Urothelium cell line (cell line): ENCODE measurements at places on chromosomes 11 and 22.

DNA sequence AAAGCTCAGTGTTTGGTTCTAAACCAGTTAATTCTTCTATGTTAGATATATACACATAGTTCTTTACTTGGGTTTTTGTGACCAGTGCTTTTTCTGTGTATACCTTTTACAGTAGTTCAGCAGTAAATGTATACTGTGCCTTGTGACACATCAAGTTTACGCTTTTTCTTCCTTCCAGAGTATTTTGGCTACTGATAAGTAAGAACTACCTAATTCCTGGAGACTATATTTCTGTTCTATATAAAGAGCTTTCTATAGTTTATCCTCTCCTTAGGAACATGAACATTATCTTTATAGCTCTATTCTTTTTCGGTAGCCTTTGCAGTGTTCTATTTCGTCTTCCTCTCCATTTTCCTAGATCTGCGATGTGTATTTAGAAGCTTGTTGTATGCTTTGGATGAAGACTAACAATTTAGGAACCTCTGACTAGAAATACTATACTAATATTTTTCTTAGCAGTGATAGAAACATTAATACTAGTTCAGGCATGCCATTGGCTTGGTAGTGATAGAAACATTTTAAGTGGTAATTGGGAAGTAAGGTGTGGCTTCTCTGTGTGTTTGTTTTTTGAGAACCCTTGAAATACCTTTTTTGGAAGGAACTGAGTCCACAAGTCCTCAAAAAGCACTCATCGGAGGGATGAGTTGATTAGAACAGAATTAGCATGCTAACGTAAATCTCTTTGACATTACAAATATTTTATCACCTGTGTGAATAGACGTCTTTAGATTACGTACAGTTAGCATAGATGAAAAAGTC lies 74.6 kb downstream of the ARHGEF12 start:
- no peak for DNase-seq

- no peak for DNase-seq
These were observed 71.4 kb downstream of the SLC1A2 start for GRCh38 chr11:35347921-35348331.

DNA sequence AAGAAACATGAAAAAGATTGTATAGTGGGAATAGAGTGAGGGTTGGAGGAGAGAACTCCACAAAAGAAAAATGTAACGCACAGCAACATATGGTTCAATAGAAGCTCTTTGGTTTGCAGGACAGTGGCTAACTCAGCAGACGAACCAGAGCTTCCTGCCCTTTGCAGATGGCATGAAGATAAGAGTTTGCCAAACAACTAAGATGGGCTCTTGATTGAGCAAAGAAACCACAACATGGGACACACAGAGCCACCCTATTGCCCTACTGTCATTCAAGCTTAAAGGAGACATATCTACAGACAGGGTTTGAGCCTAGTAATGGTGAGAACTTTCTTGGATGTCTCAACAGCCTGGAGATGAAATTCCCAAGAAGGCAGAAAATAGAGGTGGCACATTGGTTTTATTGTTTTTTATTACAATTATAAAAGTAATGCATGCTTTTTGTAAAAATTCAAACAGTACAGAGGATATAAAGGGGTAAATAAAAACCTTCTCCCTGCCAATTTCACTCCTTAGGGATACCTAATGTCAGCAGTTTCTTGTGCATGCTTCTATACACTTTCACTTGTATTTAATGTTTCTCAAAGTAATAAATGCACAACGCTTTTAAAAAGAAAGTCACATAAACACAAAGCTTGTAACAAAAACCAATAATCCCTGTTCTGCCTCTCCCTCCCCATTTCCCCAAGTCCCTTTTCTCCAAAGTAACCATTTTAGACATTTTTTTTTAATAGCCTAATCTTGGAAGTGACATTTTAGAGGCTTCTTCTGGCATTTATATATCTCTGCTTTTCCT lies 63.7 kb downstream of the COPB1 start:
- DNase-seq: no peak

GRCh38 chr11:2461956-2462542 lies 17.2 kb downstream of the KCNQ1 start:
- no peak for DNase-seq

GRCh38 chr11:26914968-26915367 lies 78.9 kb upstream of the FIBIN start:
- no peak for DNase-seq

GRCh38 chr11:67256477-67257135 lies 9.7 kb upstream of the GRK2 start:
- DNase-seq: no peak

DNA sequence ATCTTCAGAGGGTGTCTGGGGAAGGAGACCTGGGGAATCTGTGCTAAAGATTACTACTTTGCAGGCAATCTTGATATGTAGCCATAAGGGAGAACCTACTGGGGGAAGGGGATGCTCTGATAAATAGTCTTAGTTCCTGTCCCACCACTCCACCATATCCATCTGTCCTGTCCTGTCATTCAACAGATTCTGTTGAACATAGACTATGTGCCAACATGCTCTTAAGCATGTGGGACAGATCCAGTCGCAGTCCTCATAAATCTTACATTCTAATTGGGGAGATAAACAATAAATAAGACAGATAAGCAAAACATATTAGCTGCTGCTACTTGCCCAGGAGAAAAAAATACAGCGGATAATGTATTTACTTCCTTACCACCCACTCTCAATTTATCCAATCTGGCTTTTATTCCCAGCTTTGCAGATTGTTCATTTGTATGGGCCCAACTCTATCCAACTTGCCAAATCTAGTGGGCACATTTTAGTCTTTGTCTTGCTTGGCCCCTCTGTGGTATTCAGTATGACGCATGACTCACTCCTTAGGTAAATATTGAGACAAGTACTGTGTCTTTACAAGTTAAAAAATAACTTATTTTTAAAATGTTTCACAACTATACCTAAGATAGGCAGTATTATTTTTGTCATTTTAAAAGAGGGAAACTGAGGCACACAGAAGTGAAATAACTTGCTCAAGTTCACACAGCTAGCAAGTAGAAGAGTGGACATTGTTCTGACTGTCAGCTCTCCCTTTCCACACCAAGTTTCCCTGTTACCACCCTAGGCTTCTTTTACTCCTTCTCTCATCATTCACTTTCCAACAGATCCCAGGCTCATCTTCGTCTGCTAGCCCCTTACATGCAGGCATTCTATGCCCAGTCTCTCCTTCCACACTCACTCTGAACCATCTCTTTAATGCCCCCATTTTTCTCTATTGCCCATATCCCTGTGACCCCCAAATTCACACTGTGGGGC lies 133.6 kb upstream of the SESN3 start:
- peak; percentile 50 for DNase-seq

- DNase-seq: no peak
These were observed 23.7 kb downstream of the SCN4B start for GRCh38 chr11:118128721-118129470.

- DNase-seq: no peak
These were observed 16.2 kb downstream of the P2RY6 start for GRCh38 chr11:73288192-73288872.

GRCh38 chr11:117146521-117146920 lies 2.4 kb downstream of the PAFAH1B2 start:
- DNase-seq: no peak

GRCh38 chr11:95363708-95364107 lies 132.7 kb upstream of the SESN3 start:
- DNase-seq: no peak

GRCh38 chr22:21990445-21991303 lies 8.1 kb upstream of the TOP3B start:
- no peak for DNase-seq

DNA sequence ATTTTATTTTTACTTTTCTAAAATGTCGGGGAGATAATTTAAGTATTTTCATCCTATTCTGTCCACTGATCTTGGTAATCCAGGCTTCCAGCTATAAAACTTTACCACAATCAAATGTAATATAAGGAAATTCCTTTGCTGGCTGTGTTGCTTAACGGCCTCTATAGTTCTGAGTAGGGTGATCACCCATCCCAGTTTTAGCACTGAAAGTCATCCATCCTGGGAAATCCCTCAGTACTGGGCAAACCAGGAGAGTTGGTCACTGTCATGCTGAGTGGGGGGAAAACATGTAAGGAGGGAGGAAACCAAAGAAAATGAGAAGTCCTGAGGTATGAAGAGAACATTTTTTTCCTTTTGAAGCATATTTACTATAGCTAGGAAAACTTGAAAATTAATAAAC lies 12.8 kb upstream of the BACE1-AS start:
- no peak for DNase-seq

GRCh38 chr22:50010676-50011446 lies 1.7 kb downstream of the IL17REL start:
- DNase-seq: no peak

DNA sequence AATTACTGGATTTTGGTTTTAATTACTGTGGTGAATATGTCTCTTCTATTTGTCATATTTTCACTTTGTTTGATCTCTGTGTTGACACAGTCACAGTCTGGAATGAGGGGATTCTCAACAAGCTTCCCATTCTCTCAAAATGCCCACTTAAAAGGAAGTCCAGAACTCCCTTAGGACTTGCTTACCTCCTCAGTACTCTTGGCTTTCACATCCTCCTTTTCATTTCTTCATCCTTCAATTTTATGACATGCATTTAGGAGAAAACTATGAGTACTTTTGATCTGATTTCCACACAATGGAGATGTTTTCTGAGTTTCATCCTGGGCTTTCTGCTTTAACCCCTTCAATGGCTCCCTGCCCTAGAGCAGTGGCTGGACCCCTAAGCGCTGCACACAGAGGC lies 49.3 kb upstream of the FLI1 start:
- no peak for DNase-seq

DNA sequence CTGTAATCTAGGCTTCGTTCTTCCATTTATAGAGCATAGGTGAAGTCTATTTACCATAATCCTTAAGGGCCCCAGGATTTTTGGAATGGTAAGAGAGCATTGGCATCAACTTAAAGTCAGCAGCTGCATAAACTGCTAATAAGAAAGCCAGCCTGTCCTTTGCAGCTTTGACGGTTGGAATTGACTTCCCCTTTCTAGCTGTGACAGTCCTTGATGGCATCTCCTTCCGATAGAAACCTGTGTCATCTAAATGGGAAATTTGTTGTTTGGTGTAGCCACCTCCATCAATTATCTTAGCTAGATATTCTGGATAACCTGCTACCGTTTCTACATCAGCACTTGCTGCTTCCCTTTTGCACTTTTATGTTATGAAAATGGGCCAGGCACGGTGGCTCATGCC lies 58.0 kb upstream of the GLYATL1B start:
- DNase-seq: no peak

- DNase-seq: no peak
These were observed 18.6 kb downstream of the GLB1L2 start for GRCh38 chr11:134350381-134350780.

DNA sequence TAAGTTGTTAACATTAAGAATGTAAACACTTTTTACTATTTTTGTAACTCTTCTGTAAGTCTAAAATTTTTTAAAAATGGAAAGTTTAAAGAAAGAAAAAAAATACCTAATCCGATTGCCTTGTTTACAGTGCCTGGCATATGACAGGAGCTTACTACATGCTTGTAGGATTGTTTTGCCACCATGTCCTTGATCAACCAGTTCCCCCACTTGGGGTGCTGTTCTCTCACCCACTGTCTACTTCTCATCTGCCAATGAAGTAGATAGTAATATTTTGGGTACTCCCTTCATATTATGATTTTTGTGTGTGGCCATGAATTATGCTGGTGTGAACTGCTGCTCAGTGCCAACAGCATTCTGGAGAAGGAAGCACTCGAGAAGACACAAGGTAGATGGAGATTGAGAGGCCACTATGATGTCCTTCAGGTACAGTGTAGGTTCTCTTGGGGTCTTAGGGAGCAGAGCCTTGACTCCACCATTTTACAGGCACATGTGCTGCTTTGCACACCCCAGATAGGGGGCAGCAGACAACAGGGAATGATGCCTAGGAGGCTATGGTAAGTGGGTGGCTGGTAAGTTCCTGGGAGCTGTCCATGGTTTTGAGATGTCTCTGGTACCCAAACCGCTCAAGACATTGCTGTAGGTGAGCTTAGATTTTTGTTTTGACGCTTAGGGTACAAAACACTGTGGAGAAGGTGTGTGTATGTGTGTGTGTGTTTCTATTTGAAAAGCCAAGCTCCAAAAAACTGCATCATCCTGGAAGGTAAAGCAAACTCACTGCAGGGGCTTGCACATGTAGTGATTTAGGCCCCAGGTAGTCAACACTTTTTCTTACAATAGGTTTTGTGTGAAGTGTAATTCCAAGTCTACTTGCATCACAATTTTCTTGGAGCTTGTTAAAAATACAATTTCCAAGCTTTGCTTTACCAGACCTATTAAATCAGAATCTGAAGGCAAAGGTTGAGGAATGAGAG lies 494.5 kb upstream of the LARGE1 start:
- DNase-seq: peak; percentile 75

DNA sequence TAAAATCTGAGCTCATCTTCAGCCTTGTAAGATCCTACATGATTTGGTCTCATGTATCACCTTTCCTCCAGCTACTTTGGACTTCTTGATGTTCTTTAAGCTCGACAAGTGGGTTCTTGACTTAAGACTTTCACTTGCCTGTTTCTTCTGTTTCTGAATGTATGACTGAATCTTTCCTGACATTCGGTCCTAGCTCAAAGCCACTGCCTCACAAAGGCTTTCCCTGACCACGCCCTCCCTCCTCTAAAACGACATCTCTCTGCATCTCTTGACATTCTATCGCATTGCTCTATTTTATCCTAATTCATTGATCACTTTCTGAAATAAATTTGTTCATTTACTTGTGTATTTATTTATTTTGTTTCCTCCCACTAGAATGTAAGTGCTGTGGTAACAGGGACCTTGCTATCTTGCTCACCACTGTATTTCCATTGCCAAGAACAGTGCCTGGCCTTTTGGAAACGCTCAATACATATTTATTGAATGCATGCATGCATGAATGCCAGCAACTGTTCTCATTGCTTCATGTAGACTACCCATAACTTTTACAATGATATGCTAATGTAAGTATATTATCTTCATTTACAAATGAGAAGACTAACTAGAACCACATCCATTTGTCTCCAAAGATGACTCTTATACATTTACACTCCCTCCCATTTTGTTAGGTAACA lies 43.0 kb downstream of the LMO2 start:
- no peak for DNase-seq

DNA sequence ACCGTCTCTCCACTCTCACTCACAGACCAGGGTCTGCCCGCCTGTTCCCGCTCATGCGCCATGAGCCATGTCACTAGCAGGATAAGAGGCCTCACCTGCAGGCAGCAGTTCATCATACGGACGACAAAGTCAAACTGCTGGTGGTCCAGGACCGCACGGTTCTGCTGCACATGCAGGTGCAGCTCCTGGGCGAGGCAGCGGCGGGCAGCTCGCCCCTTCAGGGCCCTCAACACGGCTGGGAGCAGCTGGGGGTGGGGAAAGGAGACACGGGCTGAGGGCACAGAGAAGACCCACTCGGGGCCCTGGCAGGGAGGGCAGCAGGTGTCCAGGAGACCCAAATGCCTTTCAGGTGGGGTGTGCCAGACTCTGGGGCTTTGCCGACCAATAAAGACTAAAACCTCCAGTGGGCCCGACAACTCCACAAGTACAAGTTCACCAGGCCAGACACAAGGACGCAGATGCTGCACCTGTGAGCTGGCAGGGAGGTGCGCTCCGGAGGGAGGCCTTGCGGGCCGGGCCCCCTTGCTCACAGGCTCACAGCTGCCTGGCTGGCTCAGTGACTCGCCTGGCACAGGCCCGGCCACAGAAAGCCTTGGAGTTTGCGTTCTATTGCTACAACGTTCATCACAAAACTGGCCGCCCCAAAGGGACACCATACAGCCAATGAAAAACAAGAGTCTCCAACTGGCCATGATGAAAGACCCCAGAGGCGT lies 11.5 kb downstream of the SBF1 start:
- no peak for DNase-seq
